ENCODE measurements at places on chromosomes 4 and X.

DNA sequence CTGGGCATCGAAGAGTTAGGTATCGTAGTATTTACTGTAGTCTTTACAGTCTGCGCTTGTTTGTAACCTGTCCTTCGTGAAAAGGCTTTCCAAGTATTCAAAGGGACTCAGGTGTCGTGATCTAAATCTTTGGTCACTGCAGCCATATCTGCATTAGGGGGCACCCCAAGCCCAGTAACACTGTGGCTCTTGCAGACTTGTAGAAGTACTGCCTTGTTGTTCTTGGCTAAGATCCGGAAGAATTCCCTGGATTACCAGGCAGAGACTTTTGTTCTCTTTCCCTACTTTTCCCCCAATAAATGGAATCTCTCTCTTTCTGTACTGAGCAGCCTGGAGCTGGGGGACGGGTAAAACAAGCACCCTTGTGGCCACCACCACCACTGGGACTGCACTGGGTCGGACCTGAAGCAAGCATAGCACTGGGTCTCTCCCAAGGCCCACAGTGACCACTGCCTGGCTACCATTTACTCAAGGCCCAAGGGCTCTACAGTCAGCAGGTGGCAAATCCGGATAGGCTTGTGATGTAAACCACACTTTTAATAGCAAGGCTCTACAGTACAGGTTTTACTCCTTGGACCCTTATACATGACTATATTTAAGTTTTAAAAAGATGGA is 12.0 kb downstream of the CXorf58 start:
- no peak for DNase-seq

GRCh38 chr4:61831987-61832386 is 631.9 kb downstream of the ADGRL3 start:
- no peak for DNase-seq

DNA sequence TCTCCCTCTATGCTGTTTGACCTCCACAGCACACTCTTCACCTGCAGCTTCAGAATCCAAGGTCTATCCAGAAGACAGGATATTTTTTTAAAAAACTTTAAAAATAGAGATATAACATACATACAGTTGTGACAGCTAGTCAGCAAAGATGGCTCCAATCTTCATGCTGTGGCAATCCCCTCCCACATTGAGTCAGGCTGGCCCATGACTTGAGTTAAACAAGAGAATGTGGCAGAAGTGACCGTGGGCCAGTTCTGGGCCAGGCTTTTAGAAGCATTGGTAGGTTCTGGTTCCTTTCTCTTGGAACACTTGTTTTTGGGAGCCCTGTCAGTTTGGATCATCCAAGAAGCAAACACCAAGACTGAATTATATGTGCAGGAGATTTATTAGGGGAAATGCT is 36.1 kb upstream of the REPS2 start:
- DNase-seq, result no peak

GRCh38 chr4:141730805-141731204 is 94.4 kb downstream of the IL15 start:
- no peak for DNase-seq

DNA sequence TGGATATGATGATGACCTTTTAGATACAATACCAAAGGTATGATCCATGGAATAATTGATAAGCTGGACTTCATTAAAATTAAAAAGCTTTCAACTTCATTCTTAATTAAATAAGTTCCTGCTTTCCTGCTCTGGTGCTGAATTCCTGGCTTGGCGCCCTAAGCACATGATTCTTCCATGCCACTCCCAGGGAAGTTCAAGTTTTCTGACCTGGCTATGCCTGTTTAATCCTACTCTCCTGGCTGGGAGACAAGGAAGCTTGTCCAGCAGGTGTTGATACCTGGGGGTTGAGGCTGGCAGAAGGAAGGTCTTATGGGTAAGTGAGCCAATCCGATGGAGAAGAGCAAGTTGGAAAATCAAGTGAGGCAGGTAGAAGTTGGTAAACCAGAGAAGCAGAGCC is 24.3 kb downstream of the XKRX start:
- DNase-seq, result no peak

DNA sequence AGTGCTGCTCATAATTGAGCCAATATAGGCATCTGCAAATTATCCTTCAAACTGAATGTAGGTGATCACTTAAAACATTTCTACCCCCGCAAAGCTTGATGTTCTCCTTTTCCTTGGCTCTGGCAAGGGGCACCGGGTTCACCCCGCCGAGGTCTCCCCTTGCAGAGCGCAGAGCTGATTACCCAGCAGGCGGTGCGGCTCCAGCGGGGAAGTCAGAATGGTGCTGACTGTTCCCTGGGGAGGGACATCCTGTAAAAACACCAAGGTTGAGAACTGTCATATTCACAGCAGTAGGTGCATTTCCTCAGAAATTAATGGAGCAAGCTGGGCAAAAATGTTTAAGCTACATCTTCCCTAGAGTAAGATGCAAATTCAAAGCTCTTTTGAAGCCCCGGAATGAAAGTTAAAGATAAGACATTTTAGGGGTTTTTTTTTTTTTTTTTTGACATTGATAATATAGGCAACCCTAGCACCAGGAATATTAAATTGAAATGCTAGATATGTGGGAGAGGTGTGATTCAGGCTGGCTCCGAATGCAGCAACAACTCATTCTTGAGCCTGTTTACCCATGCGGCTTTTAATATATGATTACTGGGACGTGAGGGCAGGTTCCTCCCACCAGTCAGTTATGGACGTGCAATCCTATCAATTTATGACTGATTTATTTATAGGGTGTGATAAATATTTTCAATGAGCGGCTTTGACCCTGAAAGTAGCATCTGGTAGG is 767.3 kb upstream of the TENM3 start:
- no peak for DNase-seq

DNA sequence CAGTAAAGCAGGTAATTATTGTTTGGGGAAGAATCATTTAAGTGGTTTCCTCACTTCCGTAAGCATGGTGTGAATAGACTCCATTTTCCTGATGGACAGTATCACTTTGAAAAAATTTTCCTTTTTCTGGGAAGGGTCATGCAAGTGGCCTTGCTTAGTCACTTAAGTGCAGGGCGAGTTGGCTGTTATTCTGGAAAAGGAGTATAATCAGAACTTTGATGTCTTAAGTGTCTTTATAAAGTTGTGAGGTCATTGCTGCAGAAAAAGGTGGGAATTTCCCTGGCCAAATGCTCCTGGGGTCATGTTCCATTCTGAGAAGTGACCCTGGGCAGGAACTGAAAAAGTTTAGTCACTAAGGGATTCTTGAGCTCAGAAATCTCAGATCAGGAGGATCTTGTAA is 146.1 kb upstream of the OTUD4 start:
- DNase-seq, result no peak

GRCh38 chr4:61678297-61678696 is 478.2 kb downstream of the ADGRL3 start:
- DNase-seq, result no peak

DNA sequence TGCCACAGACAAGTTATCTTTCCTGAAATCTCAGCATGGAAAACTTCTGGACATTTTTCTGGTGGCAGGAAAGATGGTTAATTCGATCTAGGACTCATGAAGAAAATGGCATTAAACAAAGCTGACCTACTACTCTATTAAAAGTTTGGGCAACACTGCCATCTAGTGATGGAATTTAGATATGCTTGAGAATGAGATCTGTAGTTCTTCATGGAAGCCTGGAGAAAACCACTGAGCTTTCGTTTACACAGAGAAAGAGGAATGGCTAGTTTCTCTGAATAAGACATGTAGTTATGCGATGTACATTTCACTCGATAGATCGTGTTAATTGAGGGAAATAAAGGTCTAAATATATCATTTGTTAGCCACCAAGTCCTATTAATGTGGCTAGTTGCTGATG is 51.7 kb upstream of the CHRDL1 start:
- peak; percentile 40 for DNase-seq

DNA sequence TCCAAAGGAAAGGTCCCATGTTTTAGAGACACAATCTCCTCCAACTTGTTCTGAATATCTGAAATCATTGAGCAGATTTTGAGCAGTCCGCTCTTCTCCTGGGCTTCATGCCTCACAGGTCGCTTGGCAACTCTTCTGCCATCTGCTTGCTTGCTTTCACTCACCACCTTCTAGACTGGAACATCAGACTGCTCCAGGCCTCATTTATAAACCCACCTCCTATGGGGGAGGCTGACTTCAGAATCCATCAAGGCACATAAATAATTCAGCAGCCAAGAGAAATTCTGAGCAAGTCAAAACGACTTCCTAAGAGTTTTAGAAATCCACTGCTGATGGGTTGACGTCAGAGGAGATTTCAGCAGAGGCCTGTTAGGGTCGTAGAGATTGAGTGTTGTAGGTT is 64.1 kb downstream of the FAM184B start:
- no peak for DNase-seq
